LoVo (cell line): ENCODE measurements at places on chromosomes 3 and 15.
A peak's percentile ranks its signal among the peaks of the same experiment; 100 is the strongest.

DNA sequence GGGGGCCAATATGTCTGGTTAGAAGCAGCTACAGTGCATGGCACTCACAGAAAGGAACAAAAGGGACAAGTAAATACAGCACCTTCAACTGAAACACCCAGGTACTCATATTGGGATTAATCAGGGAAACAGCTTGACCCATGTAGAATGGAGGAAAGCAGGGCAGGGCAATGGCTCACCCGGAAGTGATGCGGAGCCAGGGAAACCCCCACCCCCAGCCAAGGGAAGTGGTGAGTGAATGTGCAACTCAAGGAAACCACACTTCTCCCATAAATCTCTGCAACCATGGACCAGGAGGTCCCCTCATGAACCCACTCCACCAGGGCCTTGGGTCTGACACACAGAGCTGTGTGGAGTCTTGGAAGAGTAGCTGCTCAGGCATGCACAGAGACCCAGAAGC lies 117.1 kb downstream of the MTHFS start:
- DNase-seq = no peak

DNA sequence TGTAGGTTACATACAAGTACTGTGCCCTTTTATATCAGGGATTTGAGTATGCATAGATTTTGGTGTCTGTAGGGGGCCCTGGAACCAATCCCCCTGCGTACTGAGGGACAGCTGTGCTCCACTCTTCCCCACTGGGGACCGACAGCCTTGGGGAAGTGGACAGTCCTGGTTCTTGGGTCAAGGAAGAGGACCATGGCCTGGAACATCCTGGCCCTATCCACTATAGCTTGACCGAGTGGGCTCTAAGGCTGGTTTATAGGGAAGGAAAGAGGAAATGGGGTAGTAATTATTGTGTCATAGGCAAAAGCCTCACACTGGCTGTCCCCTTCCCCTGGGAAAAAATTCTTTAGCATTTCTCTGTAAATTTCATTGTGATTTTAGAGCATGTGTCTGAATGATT lies 49.5 kb downstream of the CRTC3 start:
- DNase-seq = no peak

DNA sequence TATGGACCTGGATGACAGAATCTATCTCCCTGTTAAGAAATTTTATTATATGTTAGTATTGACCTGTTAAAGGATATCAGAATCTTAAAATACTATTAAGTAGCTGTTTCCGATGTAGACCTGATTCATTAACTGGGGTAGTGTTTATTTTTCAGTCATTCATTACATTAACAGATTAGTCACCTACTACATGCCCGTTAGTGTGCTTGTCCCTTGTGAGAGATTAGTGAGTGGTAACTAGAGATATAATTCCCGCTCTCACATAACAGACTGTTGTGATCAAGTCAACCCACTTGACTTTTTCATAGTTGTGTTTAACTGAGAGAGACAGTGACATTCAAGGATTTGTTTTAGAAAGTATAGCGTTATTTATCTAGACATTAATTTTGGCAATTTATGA lies 166.8 kb downstream of the TCF12 start:
- DNase-seq = no peak

GRCh38 chr3:120028271-120029047 lies 65.8 kb downstream of the GSK3B start:
- no peak for DNase-seq

- no peak for DNase-seq
These were observed 275.7 kb upstream of the NAALADL2 start for GRCh38 chr3:174583396-174583795.

- DNase-seq = peak; percentile 85
These were observed 140.1 kb downstream of the SMAD6 start for GRCh38 chr15:66841953-66842681.

- DNase-seq = no peak
These were observed 20.6 kb downstream of the ARHGAP31 start for GRCh38 chr3:119314821-119315220.
